ENCODE measurements at places on chromosomes 16 and 17. TPM values are rescaled to one million over a fixed set of nuclear protein-coding genes. Genes with fewer than 3 reads are reported as not detected.

DNA sequence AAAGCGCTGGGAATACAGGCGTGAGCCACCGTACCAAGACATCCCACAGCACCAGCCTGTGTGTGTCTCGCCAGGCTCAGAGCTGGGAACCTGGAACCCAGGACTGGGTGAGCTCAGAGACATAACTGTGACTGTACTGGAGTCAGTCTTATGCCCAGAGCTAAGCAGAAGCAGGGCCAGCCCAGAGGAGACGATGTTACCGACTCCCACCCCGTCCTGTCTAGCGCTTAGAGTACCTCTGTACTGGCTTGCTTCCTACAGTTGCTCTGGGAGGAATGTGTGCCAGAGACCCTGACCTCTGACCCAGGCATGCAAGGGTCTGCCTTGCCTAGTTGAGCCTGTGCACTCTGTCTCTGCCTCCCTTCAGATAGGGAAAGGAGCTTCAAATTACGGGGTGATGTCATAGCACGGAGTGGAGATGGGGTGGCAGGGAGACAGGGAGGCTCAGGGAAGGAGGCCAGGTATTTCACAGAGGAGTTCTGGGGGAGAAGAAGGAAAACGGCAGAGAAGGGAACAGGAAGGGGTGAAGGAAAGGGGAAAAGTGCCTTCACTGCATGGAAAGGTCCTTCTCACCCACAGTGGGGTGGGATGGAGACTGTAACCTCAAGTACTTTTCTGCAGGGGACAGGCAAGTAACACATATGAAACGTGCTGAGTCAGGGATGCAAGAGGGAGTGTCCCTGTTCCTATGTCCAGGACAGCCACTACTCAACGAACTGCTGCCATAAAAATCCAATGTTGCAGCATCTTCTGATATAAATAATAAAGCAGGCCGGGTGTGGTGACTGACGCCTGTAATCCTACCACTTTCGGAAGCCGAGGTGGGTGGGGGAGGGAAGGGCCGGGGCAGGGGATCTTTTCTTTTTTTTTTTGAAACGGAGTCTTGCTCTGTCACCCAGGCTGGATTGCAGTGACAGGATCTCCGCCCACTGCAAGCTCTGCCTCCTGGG is 5.8 kb upstream of the ARMC5 start:
- DNase-seq = peak; percentile 60

FBXO39 gene
- polyA plus RNA-seq = not detected

GRCh38 chr16:89565506-89566372 is 5.3 kb downstream of the RPL13 start:
- DNase-seq = peak; percentile 65

DNA sequence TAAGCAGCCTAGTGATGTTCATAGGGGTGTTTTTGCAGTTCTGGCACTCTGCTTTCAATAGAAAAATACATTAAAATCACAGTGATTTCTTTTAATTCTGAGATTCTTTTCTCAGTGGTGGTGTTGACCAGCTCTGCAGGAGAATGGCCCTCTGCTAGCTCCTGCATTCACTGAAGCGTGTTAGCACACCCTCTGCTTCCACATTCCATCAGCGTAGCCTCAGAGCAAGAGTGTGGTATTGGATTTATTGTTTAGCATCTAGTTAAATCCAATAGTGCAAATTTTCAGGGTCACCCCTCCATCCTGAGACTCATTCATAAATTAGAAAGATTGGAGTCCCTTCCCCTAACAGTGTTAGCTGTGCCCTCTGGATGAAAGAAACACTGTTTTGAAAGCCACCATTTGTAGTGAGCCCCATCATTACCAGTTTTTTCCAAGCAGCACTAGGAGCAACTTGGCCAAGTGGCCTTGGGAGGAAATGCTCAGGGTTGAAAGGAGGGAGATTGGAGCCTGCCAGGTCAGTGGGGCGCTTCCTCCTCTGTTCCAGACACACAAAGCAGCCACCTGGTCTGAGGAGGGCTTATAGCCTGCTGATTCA is 45.7 kb downstream of the B9D1 start:
- DNase-seq = no peak

DNA sequence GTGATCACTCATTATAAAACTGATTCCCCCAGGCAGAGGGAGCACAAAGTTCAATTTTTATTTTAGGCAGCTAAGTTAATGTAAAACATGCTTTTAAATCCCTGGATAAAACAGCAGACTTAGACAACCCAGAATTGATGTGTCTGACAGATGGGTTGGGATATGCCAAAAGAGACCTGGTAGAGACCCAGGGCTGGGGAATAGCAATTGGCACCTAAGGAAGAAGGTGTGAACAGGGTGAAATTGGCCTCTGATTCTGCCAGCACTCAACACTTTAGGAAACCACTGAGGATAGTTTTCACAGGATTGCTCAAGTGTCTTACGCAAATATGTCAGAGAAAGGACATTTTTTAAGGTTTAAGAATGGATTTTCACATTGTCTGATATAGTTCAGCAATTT is 938.2 kb upstream of the CDH8 start:
- DNase-seq = no peak

Data from small intestine (tissue), 16 donors.